ENCODE measurements at places on chromosomes 6 and 20.

DNA sequence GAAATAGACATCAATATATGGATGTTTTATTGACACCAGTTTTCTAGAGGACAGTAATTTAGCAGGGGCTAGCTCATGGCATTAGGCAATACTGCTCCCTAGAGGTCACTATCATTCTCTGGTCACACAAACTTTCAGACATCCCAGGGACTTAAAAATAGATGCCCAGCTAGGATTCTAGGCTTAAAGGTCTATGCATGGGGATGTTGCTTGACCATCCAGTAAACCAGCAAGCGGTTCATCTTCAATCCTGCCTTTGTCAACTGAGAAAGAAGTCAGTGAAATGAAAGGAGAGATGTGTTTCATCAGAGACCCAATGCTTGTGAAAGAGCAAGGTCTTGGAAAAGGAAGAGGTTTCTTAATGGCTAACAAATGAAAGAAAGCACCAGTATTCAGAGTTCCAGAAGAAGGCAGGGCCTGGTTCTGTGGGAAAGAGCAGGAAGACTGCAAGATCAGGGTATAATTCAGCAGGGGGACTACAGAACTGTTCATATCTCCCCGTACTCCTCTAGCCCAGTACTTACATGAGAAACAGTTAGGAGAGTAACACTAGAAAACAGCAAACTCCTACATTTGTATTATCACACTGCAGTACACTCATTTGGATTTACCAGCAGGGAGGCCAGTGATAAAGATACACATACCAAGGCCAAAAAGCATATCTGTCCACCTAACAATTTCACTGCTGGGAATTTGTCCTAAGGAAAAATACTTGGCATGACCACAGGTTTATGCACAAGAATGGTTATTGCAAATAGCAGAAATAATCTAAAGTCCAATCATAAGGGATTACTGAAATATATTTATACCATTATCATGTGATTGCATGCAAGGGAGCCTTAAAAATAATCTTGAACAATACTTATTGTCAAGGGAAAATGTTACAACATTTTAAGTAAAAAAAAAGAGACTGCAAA is 151.4 kb upstream of the LAMA2 start:
- DNase-seq: peak; percentile 48

DNA sequence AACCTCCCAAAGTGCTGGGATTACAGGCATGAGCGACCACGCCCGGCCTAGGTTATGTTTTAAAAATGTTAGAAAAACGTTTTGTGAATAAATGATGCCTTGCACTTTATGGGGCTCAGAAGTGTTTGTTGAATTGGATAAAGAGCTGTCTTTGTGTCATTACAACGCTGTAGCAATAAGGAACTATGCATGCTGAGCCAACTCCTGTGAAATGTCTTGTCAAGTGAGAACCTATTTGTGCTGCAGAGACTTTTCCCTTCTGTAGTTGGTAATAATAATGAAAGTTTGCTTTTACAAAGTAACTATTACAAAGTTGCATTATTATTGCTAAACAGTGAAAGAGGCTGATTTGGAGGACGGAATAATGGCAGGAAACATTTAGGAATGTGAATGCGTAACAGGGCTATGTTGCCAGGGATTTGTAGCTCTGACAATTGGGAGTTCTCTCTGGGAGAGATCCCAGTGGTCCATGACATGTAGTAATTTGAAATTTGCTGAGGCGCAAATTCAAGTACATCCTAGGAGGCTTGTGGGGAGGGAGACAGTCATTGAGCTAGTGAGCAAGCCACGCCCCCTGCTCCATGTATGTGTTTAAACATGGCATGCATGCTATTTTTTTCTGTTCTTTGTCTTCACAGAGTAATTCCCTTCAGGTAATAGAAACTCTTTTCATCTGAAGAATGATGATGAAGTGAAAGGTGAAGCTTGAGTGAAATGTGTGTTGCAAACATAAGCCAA is 16.8 kb upstream of the BICRAL start:
- DNase-seq: no peak

DNA sequence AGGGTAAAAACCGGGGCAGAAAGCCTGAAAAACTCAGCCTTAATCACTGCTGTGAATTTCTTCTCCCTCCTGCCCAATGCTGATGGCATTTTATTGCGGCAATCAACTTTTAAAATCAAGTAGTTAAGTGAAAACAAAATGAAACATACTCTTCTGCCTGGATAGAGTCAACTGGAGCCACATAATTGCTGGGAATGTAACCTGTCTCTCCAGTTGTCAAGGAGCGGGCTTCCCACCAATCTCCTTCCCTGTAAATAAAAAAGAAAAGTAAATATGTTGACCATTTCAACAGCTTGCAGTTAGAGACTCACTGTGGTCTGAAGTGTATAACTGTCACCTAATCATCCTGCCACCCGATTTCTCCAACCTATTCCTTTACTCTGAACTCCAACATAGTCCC is 102.1 kb upstream of the TRAF3IP2 start:
- no peak for DNase-seq

DNA sequence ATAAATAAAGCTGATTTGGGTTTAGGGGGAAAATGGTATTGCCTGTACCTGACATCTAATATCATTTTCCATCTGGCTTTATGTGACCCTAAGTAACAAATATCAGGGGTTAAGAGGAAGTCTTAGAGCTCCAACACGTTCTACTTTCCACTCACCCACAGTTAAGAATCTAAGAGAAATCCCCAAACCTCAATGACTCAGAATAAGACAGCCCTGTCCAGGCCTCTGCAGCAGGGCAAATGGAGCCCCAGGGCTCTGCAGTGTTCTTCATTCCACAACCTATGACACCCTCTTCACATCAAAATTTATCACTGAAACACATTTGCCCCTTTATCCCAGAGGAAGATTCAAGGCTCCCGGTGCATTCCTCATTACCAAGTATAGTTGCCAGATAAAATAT is 20.3 kb upstream of the TENT5A start:
- DNase-seq: peak; percentile 54

- DNase-seq: no peak
Observed at GRCh38 chr6:131262060-131262459, 126.8 kb downstream of the AKAP7 start.

- DNase-seq: no peak
Observed at GRCh38 chr20:54475334-54476168, at the start of gene DOK5. Gene DOK5, plus strand, starts transcription at chr20:54475593. Its CDS starts 354 bp downstream, at chr20:54475947.

GRCh38 chr6:28776269-28777146 is 147.3 kb downstream of the TRIM27 start:
- no peak for DNase-seq

DNA sequence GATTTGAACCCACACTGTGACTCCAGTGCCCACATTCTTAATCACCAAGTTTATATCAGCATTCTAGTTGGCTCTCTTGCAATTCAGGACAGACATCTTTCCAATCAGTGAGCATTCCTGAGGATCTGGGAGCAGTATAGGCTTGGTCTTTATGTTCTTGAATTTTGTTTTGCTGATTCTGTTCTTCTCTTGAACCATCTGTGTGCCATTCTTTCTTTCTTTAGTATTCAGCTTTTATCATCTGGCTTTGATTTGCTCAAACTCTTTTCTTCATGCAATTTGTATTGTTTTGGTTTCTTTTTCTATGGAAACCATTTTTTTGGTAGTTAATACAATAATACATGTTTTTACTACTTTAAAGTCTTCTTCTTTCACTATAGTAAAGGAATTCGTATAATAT is 162.4 kb downstream of the CD109 start:
- DNase-seq: no peak

DNA sequence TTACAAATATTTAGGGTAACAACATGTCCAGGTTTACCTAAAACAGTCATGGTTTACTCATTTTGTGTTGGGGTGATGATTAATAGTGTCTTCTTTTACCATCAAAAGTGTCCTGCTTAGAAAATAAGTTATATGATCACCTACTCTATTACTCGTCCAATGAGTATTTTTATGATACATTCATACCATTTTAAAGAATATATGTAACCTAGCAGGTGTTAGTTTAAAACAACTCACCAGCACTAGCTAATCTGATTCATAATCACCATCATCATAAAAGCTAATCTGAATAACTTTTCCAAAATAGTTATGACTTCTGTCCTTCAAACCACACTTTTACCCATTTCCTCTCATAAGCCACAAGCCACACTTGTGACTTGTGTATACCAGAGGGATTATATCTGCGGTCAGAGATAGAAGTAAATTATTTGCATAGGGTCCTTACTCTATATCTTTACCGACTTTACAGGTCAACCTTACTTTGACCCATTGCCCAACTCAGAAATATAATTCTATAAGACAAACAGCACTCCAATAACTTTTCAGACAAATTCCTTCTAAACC is 33.3 kb upstream of the NRN1 start:
- DNase-seq: no peak

DNA sequence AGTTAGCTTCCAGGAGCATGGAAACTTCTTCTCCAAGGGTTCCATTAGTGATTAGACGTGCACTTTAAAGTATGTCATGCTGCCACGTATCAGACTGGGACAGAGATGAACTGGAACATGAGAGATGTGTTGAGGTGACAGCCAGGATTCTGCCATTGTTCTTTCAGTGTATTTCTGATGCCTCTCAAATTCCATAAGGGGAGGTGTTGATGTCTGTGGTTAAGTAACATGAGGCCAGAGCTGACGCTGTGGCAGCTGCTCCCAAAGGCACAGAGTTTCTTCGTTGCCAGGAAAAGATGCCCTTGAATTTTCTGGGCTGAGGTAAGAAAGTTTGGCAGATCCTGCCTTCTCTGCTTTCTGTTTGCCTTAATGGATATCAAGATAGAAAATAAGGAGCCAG is 63.5 kb downstream of the TRMT6 start:
- DNase-seq: no peak

GRCh38 chr6:63940056-63940455 is 304.5 kb downstream of the PHF3 start:
- no peak for DNase-seq

DNA sequence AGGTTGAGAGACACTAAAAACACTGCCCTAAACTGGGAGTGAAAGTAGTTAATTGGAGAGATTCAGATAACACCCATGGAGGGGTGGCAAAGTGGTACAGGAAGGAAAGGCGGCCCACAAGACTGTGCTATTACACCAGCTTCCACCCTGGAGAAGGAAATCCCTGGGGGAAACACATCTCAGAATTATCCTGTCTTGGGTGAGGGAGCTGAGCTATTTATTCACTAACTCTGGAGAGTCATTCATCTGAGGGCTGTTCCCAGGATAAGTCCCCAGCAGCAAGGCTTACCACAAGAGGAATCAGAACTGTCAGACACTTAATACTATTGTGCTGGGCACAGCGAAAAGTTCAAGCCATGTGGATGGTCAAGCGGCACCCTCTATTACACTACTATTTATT is 9.9 kb downstream of the TBCC start:
- no peak for DNase-seq

GRCh38 chr20:49724408-49725223 is 10.9 kb upstream of the B4GALT5 start:
- DNase-seq: no peak

DNA sequence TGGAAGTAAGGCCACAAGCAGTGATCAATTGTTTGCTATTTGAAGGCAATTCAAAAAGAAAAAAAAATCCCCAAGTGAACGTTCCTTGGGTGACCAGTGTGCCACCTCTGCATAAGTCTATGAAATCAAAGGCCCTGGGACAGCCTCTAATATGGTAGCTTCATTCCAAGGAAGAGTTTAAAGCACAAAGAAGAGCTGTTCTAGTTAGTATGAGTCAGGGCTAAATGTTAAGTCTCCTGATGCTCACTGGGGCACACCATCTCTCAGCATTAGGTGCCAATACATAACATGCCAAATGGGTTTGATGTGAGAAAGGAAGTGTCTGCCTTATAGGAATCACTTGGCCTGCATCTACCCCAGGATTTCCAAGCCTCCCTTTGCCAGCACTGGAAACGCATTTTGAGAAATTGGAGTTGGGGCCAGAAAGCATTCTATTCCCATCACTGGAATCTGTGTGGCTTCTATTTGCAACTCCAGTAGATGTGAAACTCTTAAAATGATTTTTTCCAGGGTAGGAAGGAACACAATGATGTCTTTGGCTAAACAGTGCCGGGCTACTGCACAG is 13.0 kb downstream of the UNC5CL start:
- no peak for DNase-seq

DNA sequence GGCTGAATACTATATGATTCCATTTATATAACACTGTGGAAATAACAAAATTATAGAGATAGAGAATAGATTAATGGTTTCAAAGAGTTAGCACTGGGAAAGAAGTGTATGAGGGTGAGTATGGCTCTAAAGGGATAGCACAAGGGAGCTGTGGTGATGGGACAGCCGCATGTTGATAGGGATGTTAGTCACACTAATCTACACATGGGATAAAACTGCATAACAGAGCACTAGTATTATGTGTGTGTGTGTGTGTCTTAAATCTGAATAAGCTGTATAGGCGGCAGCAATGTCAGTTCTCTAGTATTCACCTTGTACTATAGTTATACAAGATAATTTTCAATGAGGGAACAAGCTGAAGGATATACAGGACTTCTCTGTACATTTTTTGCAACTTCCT is 5.8 kb downstream of the CGA start:
- no peak for DNase-seq

- no peak for DNase-seq
Observed at GRCh38 chr6:100084316-100084990, 90.4 kb upstream of the MCHR2 start.

GRCh38 chr6:136160250-136160649 is 89.9 kb downstream of the MTFR2 start:
- DNase-seq: no peak

GRCh38 chr6:41846666-41847237 is 48.4 kb downstream of the USP49 start:
- peak; percentile 90 for DNase-seq

DNA sequence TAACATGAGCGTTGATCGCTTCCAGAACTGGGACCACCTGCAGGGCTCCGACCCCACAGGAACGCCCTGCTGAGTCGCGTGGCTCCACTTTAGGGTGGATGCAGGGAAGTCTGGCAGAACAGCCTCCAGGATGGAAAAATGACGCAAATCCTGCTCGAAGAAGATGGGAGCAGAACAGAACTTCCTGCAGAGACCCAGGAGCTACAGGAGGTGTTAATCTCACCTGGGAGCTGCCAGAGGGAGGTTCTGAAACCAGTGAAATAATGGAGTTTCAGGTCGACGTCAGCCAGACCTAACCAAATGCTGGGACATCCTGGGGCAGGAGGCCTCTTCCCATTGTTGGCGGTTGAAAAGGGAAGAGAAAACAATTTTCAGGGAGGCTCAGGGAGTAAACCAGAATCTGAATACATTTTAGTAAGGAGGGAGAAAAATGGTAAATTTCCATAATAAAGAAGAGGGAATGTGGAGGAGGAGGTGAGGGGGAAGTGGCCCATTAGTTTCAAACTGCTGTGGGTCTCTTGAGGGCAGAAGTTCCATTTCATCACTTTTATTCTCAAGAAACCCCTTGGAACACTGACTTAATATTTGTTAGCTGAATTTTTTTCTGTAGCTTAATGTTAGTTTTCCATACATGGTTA is 558.4 kb upstream of the CDH4 start:
- no peak for DNase-seq

DNA sequence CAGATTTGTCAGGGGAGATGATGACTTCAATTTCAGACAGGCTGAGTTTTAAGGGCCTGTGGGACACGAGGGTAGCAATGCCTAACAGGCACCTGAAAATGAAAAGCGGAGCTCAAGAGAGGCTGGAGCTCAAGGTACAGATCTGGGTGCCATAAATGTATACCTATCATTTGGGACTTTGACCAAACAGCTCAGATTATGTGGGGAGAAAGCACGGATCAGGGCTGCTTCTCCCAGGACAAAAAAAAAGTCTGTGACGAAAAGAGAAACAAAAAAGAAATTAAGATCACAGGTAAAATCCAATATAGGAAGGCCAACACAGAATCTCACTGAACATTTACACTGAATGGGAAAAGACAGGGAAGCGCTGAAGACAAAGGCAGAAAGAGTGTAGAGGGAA is 1.9 kb downstream of the PRELID3B start:
- no peak for DNase-seq

- peak; percentile 32 for DNase-seq
Observed at GRCh38 chr6:80133020-80133419, 26.5 kb downstream of the BCKDHB start.
